Globus pallidus (tissue), 1 donor: ENCODE measurements at places on chromosomes 11 and 22.

GRCh38 chr11:58505849-58506248 is 2.1 kb downstream of the OR5B21 start:
- DNase-seq, result no peak

GRCh38 chr11:86415026-86415425 is 40.3 kb downstream of the CCDC81 start:
- no peak for DNase-seq

DNA sequence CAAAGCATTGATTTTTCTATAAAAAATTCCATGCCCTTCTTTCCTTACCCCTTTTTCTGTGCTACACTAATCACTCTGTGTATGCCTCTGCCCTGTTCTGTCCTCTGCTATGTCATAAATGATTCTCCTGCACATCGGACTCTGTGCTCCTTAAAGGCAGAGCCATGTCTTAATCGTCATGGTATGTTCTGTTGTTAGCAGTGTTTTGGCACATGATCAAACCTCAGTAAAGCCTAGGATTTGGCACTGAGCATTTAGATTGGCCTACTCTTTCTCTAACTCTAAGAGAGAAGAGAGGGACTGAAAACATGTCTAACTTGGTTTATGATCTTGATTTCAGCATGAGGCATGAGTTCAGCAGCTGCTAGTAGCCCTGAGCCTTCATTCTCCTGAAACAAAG is 266.9 kb downstream of the AASDHPPT start:
- no peak for DNase-seq

- no peak for DNase-seq
Measured at GRCh38 chr11:23933721-23934120, 563.1 kb upstream of the LUZP2 start.

GRCh38 chr11:132589791-132590190 is 942.5 kb downstream of the OPCML start:
- no peak for DNase-seq

- DNase-seq, result peak; percentile 35
Measured at GRCh38 chr11:61657566-61658290, 22.5 kb upstream of the DAGLA start.

DNA sequence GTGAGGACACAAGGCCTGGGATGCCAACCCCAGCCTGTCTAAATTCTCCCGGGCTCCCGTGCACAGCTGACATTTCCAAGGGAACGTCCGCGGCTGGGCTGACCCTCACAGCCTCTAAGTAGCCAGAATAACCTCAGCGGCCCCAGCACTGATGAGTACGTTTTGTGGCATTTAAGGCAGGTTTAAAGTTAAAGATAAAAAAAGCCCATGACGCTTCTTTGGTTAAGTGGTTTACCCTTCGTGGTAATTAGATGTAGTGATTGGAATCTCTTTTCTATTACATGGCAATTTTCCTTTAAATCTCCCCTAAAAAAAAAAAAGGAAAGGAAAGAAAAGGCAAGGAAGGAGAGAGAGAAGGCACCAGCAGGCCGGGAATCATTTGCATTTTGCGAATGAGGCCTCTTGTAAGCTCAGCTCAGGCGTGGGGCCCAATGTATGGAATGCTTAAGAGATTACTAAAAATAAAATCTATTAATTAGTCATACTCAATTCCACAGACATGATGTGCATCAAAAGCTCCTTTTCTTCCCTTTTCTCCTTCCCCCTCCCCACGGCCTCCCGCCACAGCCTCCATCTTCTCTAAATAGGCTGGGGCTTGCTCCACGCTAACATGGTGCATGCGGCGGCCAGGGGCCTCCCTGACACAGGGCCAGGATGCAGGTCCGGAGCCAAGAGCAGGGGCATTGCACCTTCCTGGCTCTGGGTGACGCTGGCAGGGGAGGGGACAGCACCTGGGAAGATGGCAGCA is 44.1 kb downstream of the MACROD1 start:
- DNase-seq, result no peak

DNA sequence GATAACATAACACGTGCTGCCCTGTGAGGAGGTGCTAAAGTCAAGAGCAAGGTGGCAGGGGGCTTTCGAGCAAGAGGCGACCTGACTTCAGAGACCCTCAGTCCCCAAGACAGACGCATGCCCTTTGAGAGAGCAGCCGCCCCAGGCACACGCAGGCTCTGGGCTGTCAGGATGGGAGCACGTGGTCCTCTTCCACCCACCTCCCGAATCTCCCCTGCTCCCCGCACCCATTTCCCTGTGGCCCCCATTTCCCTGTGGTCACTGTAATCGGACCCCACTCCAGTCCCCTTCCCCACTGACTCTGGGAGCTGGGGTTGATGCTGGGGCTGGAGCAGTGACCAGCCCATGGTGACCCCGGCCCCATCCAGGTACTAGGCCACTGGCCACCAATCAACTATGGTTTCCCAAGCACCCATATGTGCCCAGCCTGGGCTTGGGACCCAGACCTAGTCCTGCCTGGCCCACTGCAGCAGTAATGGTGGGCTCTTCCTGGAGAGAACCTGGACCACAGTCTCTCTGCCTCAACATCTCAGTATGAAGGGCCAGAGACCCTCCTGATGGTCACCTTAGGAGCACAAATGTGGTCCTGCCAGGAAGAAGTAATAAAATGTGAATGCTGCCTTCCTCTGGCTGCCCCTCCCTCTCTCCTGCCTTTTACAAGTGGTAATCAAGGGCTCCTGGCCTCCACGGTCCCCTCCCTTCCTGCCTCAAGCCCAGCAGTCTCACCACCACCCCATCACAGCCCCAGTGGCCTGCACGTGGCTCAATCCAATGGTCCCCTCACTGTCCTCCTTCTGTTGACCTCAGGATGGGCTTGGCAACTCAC is 39.0 kb downstream of the IGLL5 start:
- DNase-seq, result no peak

GRCh38 chr11:11977206-11977938 is 31.1 kb downstream of the DKK3 start:
- DNase-seq, result no peak

DNA sequence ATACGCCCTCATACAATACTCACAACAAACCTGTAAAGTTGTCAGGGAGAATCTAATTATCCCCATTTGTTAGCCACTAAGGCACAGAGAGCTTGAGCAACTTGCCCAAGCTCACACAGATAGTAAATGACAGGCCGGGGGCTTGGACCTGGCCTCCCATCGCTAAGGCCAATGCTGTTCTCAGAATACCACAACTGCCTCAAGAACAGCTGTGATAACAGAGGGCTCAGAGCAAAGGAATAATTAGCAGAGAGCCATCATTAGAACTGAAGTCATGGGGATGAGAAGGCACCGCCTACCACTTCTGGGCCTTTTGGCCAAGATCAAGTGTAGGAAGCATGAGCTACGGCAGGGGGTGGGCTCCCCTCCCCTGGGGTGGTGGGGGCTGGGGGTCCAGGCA is 98.6 kb downstream of the FEZ1 start:
- no peak for DNase-seq

GRCh38 chr11:119340335-119341221 is at the start of gene C1QTNF5:
Gene C1QTNF5, minus strand, starts transcription at chr11:119340883. Its CDS starts 486 bp downstream, at chr11:119340397.
- peak; percentile 87 for DNase-seq

DNA sequence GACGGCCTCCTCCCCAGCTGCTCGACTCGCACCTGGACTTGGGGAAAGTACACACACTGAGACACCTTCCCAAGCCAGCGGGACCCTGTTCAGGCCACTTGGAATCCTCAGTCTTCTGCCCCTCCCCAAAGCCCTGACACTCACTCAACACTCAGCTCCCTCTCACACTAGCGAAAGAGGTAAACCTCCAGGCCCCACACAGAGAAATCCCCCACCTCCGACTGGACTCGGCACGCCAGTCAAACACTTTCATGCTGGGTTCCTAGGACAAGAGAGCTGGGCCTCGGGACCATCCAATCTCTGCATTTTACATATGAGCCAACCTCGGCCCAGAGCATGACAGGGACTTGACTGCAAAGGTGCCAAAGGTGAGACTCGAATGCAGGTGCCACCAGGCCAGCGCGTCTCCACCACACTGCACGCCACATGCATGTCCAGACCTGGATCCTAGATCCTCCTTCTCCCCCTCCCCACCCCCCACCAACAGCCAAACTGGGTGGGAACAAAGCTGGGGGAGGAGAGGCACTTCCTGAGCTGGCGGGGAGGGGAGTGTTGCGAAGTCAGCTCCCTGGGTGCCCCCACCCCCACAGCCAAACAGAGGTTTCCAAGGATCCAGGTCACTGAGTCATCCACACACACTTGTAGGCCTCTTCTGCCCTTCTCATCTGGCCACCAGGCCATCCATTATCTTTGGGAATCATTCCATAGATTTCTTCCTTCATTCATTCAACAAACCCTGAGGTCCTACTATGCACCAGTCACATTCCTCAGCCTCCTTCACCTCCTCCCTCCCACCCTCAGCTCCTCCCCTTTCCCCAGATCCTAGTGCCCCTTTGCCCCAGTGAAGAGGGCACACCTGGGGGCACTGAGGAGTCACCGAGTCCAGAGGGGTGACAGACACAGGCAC is 10.7 kb upstream of the CD5 start:
- DNase-seq, result no peak

GRCh38 chr11:67438158-67438902 is 848 bp upstream of the PTPRCAP start:
- no peak for DNase-seq

GRCh38 chr11:2379466-2380174 is 2.5 kb downstream of the CD81 start:
- no peak for DNase-seq

DNA sequence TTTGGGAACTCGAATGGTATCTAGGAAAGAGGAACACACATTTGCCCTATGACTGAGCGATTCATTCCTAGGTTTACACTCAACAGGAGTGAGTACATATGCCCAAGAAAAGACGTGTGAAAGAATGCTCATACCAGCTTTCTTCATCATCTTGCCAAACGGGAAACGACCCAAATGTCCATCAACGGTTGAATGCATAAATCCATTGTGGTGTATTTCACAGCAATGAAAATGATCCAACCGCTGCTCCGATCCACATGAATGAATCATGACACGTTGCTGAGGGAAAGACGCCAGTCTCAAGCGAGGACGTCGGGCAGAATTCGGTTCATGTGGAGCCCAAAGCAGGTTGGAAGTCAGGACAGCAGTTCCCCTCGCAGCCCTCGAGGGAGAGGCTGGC is 71.5 kb downstream of the CYTH4 start:
- no peak for DNase-seq

DNA sequence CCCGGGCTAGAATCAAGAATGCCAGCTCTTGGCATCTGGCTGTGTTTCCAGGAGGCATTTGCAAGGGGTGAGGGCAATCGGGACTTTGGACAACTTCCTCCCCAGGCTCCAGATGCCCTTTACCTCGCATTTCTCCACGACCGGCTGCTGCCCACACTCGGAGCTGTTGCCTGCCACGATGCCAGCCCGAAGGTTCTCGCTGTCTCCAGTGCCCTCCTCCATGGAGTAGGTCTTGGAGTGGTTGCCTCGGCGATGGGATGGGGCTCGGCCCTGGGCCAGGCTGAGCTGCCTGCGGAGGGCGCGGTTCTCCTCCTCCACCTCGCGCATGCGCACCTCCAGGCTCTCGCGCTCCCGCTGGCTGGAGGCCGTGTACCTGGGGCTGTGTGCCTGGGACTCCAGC is 270.0 kb downstream of the LARGE1 start:
- no peak for DNase-seq

DNA sequence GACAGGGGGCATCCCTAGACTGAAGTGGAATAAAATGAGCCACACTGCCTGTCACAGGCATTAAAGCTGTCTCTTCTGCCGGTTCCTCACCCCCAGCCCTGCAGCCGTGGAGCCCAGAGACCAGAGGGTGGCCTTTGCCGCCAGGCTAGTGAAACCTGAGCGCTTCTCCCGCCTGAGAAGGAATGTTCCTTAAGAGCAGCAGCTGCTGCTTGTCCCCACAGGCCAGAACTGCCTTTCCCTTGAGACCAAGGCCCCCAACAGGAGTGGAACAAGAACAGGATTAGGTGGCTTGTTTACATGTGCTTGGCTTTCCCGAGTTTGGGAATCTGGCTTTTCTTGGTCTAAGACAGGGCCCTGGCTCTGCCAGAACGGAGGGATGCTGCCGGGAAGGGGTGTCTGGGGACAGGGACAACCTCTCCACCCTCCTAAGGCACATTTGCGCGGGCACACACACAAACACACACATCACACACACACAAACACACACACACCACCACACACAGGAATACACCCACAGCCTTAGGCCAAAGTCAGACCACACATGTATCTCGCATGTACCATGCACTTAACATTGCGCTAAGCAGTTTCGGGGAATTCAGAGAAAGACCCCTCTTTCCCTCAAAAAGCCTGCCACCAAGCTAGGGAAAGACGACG is 91.8 kb downstream of the FEZ1 start:
- DNase-seq, result no peak

DNA sequence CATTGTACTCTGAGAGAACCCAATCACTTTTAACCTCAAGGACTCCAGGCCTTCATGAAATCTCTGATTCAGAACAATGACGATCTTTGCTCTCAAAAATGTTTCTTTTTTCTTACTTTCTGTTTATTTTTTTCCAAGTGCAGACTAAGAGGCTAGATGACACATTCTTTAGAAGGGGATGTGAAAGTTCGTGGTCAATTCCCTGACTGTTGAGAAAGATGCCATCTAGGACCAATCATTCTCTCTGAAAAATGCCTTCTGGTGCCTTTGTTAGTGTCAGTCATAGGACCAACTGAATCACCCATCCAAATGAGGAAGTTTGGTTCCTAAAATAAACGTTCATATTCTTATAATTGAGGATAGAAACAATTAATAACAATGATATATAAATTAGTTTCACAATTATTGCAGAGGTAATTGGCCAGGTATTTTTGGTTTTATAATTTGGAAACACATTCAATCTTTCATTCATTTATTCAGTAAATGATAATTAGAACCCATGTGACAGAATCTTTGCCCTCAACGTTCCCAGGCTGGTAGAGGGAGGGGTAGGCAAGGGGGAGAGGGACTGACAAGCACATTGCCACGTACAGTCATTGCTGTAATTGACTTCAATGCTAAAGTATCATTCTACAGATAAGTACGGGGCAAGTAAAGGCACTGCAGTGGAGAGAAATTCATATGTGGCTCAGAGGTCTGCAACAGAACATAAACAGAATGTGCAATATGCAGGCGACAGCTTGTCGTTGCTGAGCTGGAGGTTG is 333.4 kb upstream of the MPPED2 start:
- peak; percentile 33 for DNase-seq

DNA sequence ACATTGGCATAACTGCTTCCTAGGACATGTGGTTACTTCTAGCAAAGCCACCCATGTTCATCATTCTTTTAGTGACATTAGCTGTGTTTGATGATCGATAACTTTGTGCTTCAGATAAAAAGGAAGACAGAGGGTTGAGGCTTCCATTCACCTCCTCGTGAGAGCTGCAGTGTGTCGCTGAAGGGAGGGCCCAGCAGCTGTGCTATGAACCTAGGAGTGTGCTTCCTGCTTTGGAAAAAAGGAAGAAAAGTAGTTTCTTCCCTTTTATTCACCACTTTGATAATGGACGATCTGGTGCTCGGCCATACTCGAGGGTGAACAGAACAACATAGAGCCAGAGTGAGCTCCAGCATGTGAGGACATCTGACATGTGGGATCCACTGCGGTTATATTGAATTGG is 6.1 kb upstream of the RFPL2 start:
- DNase-seq, result no peak

DNA sequence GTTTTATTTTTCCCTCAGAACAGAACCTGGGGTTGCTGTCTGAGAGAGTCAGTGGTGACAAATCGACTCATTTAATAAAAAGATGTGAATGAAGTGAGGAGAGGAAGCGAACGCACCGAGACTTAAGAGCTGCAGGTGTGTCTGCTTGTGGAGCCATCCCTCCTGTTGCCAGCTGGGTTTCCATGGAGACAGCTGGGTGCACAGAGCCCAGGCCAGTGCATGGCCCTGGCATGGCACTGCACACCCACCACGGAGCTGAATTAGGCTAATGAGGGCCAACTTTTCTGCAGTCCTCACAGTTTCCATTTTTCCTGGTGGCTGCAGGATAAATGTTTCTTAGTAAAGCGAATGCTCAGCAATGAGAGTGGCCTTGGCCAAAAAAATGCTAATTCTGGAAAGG is 750.2 kb downstream of the OPCML start:
- DNase-seq, result no peak
